ENCODE measurements at places on chromosomes 4 and X. TPM values are rescaled to one million over a fixed set of nuclear protein-coding genes. Genes with fewer than 3 reads are reported as not detected.

Gene MMRN1
- total RNA-seq: not detected

Gene NPFFR2
- total RNA-seq: 0.17 TPM

Gene VCX3A
- total RNA-seq: 1.4 TPM

Gene GAGE12H
- total RNA-seq: not detected

Gene GSX2
- not detected for total RNA-seq

Gene DGAT2L6
- total RNA-seq: not detected

Gene SMPX
- total RNA-seq: not detected

Gene GLRA2
- total RNA-seq: not detected

Gene CT45A2
- 0.69 TPM for total RNA-seq

Gene PLXNA3
- 1.5 TPM for total RNA-seq

Gene ZNF732
- total RNA-seq: 0.12 TPM

Gene MID1
- total RNA-seq: 25.7 TPM

GRCh38 chr4:244471-244870 is 60.8 kb downstream of the ZNF732 start:
- peak; percentile 17 for DNase-seq

DNA sequence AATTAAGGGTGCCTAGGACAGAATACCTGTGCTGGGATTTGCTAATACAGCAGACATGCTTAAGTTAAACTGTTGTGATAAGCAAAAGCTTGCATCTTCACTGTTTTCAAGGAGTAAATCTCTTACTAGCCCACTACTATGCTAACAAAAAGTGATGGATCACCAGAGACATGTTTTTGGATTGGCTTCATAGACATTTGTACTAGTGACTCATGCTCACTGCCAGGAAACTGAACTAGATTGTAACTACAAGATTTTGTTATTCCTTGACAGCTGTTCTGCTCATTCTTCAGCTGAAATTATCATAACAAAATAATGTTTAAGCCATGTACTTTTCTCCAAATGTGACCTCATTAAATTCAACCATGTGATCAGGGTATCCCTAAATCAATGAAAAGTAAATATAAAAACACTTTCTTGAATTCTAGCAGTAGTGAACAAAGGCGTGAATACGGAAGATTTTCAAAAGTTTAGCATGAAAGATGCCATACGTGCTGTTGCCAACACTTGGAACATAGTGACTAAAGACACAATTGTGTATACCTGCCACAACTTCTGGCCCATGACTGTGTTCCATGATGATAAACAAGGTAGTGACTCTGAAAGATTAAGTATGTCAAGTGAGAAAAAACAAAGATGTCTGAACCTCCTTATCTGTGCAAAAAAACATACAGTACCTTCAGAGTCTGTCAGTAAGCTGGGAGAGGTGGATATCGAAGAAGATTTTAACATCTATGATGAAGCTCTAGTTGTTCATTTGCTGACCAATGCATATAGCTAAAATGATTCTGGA is 154.0 kb downstream of the BTC start:
- no peak for DNase-seq

- no peak for DNase-seq
Observed at GRCh38 chr4:154779362-154779947, 1.6 kb upstream of the RBM46 start.

GRCh38 chr4:121168446-121169281 is 4.5 kb upstream of the TNIP3 start:
- no peak for DNase-seq

DNA sequence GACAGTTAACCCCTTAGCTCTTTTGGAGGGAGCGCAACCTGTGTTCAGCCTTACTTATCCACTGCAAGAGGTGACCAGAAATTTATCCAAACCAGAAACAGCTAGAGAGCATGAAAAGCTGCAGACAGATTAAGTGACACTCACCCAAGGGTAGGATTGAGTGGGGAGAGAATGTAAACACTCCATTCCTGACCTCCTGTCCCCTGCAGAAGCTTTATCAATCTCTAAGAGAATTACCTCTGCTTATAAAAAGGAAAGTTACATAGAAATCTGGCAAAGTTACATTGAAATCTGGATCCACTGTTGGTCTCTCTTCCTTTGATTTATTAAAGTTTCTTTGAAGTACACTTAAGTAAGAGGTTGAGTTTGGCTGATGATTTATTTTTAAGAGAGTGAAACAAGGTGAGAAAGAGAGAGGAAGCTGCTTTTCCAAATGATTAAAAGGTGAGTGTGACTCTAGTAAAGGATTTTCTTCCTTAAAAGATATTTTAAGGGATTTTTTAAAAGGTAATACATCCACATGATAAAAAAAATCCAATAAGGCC is 112.3 kb downstream of the ANAPC4 start:
- DNase-seq: no peak

DNA sequence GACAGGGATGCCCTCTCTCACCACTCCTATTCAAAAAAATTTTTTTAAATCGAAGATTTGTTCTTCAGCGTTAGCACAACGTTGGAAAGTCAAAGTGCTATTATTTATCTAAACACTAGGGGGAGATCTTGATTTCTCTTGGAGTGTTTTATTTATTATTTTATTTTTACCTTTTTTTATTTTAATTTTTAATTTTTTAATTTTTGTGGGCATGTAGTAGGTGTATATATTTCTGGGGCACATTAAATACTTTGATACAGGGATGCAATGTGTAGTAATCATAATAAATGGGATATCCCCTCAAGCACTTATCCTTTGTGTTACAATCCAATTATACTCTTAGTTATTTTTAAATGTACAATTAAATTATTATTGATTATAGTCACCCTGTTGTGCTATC is 37.4 kb upstream of the SLC10A4 start:
- no peak for DNase-seq

- no peak for DNase-seq
Observed at GRCh38 chr4:75696071-75696470, 22.9 kb upstream of the G3BP2 start.

DNA sequence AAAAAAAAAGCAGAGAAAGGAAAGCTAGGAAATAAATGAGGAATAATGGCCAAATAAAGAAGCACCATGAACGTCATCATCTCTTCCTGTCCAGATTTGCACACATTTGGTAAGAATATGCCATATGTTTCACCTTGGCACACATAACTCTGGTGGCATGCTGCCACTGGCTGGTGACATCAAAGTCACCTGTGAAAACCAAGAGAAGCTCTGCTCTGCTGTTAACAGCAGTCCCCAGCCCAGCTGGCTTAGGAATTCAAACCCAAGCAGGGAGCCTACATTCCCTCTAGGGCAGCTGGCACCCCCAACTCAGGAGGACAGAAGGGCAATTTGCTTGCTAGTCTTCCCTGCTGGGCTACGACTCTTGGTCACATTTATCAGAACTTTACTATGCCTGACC is 77.6 kb downstream of the RASL11B start:
- no peak for DNase-seq

- DNase-seq: peak; percentile 57
Observed at GRCh38 chr4:155543126-155543765, 123.4 kb upstream of the GUCY1A1 start.

DNA sequence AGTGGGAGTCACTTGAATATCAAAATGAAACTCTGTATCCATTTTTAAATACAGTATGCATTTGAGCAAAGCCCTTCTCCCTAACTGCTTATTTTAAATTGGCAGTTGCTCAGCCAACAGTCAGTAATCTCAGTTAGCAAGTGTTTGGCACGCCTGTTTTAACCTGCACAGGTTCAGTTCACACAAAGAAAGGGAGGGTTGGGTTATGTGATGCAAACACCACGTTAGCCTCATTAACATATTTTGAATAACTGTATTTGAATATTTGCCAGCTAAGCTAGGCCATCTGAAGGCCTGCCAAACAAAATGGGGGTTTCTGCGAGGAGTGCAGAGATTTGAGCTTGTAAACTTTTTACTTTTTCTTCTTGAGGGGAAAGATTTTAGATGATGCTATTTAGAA is 19.8 kb downstream of the GAB1 start:
- DNase-seq: no peak

DNA sequence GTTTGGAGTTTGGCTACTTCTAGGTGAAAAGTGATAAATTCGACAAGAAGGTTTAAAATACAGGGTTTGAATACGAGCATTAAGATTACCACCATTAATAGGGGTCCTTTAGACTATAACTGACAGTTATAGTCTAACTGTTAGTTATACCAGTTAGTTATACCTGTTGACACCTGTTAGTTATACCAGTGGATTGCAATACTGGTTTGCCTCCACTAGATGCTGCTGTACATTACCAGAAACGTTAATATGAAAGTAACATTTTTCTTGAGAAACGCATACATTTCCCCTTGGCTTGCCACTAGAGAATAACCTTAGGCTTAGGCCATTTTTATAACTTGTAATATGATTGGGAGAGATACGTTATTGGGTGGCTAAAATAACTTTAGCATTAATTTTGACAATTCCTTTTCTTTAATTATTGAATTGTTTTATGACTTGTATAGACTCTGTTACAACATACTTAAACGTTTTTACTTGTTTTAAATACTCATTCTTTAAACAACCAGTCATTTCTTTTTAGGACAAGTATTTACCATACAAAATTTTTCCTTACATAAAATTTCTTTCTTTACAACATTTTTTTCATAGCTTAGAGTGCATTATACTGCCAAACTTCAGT is 911.2 kb downstream of the FSTL5 start:
- DNase-seq: peak; percentile 4

GRCh38 chr4:173666-174314 is 49.5 kb downstream of the ZNF718 start:
- no peak for DNase-seq

DNA sequence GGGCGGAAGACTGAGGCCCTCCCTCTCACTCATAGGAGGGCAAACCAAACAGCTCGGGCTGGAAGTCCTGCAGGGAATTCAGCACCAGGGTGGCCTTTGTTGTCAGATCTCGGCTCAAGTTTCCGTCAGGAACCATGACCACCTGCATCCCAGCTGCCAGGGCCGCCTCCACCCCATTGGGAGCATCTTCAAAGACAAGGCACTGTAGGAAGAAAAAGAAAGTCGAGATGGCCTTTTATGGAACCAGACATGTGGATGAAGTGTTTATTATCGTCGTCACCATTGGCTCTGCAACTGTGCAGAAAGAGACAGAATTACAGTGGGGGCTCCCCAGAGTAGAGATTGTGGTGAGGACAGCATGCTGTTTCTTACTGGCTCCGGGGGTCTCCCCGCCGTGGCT is 97.2 kb upstream of the STS start:
- no peak for DNase-seq

DNA sequence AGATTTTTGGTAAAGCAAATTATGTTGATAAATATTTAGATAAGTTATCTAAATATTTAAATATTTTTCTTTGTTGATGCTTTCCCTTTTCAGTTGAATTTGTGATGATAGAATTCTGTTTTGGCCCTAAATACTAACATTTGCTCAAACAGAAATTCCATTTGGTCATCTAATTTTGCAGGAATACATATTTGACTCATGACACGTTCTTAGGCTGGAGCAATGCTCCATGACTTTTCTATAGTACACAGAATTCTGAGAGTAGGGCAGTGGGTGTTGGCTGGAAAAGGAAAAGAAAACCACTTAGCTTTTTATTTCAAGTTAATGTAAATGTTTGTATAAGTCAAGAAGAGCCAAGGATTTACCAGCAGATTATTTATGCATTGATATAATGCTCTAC is 58.6 kb upstream of the GK2 start:
- DNase-seq: no peak
